Colonic mucosa (tissue), 4 donors: ENCODE measurements at places on chromosomes 6 and 20. TPM values are rescaled to one million over a fixed set of nuclear protein-coding genes. Genes with fewer than 3 reads are reported as not detected.

Gene XKR7
- total RNA-seq, result 0.07 TPM

Gene HDGFL1
- not detected for total RNA-seq

DNA sequence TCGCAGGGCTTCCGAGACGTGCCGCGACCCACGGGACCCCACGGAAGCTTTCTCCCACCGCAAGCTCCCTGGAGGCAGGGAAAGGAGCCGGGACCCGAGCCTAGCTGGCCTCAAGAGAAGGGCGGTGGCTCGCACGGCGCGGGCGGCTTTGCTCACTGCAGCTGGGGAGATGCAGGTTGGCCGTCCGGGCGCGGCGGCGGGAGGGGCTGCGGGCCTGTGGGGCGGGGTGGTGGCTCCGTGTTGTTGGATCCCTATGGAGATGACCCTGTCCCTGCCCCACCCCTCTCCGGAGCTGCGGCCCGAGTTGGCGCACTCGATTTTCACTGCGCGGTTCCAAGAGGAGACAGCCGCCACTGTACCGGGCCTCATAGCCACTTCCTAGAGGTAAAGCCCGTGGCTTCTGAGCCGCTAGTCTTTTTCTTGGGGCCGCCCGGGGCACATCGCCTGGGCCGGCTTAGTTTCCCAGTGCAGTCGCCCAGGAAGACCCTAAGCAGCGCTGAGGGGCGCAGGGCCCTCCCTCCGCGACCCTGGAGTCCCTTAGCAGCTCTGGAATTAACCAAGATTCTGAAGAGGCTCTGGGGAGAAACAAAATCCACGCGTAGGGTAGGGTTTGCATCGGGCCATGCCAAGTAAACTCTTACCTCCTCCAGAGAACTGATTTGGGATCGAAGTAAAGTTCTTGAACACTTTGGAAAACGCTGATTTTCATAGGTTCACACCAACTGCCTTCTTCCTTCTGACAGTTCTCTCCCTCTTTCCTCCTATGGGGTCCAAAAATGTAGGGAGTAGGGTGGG, at the start of gene ECT2L:
Gene ECT2L, plus strand, starts transcription at position 279 of the 795 bp plus-strand sequence. CDS start 17,188 bp downstream, outside the sequence.
- peak; percentile 89 for DNase-seq

- DNase-seq, result no peak
Observed at GRCh38 chr6:149225946-149226345, 91.6 kb upstream of the TAB2 start.

GRCh38 chr6:33853736-33854135, 49.9 kb upstream of the MLN start:
- DNase-seq, result no peak

Gene RAD21L1
- total RNA-seq, result not detected

GRCh38 chr6:43831191-43831590, 61.2 kb downstream of the VEGFA start:
- peak; percentile 83 for DNase-seq

DNA sequence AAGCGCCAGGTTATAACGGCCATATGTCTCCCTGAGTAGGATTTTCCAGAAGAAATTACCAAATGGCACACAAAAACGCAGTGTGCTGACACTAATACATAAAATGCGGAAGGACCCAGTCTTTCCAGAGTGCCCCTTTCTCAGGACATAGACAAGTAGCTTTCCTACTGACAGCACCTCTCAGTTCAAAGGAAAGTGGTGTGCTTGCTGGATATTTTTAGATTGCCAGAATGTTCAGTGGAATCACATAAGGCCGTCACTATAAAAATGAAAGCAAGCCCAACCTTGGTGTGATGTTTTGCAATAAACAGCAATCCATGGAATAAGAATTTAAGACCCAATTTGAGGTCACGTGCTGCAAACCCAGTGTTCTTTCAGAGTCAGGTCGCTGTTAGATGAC, 135.5 kb upstream of the AGPAT4 start:
- no peak for DNase-seq

DNA sequence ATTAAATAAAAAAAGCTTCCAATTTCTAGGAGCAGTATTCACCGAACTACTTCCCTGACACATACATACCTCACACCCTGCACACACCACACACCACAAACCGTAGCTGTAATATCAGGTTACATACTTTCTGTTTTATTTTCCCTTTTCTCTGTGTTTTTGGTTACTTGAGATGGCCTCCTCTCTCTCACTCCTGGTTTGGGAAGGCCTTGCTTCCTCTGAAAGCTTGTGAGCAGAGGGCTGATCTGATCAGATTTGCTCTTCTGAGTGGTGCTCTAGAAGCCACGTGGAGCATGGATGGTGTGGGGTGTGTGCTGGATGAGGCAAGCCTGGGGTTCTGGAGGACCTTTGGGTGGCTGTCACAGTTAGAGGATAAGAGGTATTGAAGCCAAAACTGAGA, 20.9 kb downstream of the UTRN start:
- DNase-seq, result no peak

DNA sequence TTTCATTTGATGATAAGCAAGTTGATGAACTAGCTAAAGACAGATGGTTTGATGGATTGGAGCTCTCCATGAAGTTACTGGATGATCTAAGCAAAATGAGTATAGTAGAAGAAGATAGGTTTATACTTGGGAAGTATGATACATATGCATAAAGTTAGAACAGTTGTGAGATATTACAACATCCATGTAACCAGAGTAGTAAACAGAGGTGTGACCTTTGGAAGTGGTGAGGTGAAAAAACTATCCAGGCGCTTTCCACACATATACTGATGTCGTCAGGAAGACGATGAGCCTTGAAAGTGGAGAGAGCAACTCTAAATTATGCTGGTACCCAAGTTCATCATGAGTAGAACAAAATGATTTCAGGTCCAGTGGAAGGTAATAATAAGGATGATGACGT, 271.0 kb downstream of the PTPRK start:
- DNase-seq, result no peak

GRCh38 chr6:31246051-31246521, 25.8 kb downstream of the HLA-C start:
- DNase-seq, result no peak
